T-helper 1 cell (primary cell): ENCODE measurements at places on chromosomes 11 and 22.

- no peak for DNase-seq
Observed at GRCh38 chr22:44963832-44964721, 45.7 kb downstream of the PHF21B start.

DNA sequence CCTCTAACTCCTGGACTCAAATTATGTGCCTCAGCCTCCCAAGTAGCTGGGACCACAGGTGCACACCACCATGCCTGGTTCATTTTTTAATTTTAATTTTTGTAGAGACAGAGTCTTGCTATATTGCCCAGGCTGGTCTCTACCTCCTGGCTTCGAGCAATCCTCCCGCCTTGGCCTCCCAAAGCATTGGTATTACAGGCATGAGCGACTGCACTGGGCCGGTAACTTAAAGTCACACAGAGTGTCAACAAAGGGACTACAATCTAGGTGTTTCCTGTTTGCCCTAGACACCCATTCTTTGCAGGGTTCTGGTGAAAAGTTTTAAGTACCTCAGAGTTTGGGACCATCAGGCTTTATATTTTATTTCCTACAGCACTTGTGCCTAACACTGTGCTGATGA, 8.4 kb downstream of the UVRAG start:
- DNase-seq, result no peak

DNA sequence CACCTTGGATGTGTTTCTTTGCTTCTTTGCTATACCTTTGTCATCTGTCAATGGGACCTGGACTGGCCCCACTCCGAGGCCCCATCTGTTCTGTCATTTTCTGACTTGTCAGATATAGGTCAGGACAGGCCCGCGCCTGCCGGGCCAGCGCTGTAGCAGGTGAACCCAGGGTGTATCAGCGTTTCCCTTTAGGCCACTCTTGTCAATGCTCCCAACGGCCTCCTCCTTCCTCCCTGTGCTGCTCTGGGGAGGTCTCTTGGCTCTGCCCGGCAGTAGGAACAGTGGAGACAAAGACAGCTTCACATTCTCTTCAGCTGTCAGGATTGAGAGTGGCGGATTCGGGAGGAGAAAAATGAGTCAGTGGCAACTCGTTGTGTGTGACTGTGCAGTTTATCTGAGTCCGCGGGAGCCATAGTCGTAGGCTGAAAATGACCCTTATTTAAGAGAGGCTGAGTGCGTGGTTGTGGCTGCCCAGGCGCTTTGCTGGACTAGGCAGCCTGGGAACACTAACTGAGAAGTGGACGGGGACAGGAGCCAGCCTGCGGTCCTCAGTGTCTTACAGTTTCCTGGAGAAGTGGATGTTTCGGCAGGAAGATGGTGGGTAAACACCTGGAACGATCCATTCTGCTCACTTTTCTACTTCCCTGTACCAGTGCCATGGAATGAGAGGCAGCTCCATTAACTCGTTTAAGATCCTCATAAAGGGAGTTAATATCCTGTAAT, 102.3 kb downstream of the PRR5L start:
- no peak for DNase-seq

DNA sequence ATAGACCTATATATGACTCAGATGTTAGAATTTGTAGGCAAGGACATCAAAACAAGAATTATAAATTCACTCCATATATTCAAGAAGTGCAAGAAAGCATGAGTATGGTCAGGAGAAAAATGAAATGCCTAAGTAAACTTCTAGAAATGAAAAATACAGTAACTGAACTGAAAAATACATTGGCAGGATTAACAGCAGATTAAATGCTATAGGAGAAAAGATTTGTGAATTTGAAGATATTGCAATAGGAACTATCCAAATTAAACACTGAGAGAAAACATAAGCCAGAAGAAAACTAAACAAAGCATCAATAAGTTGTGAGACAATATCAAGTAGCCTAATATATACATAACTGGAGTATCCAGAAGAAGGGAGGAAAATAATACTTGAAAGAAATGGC, 46.6 kb upstream of the TMEM45B start:
- no peak for DNase-seq

- DNase-seq, result peak; percentile 57
Observed at GRCh38 chr11:122668562-122669090, 13.1 kb downstream of the UBASH3B start.

DNA sequence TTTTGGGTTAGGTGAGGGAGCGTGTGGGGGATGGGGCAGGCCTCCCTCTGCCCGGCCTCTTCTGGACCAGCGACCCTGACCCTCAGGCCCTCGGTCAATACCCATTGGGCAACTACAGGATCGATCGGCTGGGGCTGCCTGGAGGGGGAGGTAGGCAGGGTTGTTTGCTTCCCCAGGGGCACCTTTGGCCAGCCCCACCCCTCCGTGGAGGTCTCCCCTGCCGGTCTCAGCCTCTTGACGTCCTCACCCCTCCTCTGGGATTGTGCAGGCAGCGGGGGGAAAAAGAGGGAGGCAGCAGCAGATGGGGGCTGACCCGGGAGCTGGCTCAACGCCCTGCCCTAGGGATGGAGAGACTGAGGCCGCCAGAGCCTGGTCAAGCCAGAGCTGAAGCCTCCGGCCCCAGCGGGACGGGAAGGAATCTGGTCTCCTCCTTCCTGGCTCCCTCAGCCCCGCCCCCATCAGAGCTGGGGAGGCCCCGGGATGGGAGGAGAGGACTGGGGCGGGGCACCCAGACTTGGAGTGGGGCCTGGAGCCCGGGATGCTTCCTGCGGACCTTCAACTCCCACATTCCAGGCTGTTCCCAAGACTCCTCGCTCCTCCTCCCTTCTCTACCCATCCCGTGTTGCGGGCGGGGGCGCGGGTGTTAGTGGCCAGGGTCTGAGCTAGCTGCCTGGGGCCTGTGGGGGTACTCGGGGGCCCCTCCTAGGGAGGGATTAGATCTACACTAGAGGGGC, 14.4 kb upstream of the CDC42EP1 start:
- no peak for DNase-seq

DNA sequence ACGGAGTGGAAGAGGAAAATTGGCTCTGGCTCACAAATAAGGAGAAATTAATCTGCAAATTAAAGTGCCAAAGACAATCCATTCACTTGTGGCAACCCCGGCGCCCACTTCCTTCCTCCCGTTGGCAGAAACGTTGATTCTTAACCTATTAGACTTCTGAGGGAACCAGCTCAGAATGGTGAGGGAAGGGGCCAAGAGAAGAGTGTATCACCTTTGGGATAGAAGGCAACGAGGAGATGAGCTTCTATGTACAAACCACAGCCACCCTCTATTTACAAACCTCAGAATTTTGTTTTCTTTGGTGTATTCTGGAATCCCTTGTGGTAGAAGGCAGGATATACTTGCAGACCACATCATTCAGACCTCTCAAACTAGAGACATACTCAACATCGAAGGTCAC, 1.1 kb downstream of the MB start:
- no peak for DNase-seq

- DNase-seq, result no peak
Observed at GRCh38 chr11:64204080-64204440, 2.5 kb upstream of the FERMT3 start.

GRCh38 chr22:47369431-47370015, 607.1 kb downstream of the TBC1D22A start:
- no peak for DNase-seq

DNA sequence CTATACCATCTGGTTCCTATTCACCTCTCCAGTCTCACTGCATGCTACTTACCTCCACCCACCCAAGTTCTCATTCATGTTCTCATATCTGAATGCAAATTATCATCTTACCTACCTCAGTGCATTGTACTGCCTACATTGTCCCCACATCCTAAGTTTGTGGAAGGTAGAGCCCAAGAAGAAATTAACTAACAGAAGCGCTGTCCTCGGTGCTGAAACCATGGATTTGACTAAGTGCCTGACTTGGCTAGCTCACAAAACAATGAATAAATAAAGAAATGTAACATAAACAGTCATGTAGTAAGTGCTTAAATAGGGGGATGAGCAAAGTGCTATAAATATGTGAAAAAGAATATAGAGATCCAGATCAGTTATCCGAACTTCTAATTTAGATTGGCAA, 63.2 kb downstream of the GRIA4 start:
- DNase-seq, result no peak

GRCh38 chr11:8068605-8069221, 12.3 kb upstream of the TUB start:
- DNase-seq, result no peak

DNA sequence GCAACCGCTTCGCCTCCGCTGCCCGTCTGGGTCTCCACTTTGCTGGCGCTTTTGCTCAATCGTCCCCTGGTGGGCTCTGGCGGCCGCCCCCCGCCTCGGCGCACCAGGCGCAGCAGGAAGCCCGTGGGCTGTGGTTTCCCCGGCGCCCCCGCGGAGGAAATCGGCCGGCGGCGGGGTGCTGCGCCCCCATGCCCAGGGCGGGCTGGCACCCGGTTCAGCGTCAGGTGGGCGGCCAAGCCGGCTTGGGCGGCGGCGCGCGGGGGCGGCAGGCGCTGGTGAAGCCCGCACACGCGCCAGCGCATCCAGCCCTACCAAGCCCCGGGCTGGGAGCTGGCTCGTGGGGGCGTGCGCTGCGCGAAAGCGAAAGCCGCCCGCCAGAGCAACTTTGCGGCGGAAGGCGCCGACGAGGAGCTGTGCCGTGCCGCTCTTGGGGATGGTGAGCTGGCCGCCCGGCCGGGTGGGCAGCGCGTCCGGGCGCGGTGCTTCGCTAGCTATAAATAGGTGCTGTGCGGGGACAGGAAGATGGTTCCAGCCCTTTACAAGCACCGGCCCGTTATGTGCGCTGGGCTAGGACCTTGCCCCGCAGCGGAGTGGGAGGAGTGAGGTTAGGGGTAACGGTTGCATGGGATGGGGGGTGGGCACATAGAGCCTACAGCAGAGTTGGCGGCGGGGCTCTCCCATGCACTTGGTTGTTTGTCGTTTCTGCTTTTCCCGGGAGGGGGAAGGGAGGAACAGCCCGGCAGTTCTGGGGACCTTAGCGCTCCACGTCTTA, 25.0 kb upstream of the SUSD2 start:
- peak; percentile 61 for DNase-seq

GRCh38 chr11:113465786-113466185, 9.4 kb downstream of the DRD2 start:
- no peak for DNase-seq

DNA sequence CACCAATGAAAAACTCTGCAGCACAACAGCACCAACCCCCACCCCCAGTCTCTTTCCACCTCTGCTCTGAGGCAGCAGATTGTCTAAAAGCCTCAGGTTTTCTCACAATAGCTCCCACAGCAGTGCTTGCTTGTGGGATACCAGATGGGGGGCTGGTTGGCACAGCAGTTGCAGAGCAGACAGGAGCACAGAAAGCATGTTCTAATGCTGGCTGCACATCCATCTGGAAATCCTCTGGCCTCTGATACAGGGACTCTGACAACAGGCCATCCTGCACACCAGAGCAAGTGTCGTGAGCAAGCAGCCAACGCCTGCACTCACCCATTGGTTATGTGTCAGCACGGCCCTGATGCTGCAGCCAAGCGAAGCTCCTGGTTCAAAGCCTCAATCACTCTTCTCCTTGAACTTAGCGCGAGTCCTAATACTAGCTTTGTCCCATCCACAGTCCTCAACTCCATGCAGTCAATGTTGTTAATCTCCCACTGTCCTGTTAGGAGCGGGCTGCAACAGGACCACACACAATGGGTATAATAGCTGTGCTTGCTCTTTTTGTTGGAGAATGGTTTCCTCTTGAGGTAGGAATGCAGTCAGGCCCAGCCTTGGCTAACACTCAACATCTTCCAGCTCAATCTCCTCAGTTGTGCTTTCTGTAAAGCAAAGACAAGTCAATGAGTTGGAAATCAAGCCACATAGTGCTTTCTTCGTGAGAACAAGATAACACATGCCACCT, 30.3 kb downstream of the VSTM5 start:
- DNase-seq, result no peak
